ENCODE measurements at places on chromosomes 2 and 18. TPM values are rescaled to one million over a fixed set of nuclear protein-coding genes. Genes with fewer than 3 reads are reported as not detected.

- no peak for DNase-seq
These were observed 47.1 kb upstream of the ZFP36L2 start for GRCh38 chr2:43273529-43273928.

Gene RSAD2
- total RNA-seq, result 0.10 TPM

- DNase-seq, result no peak
These were observed 67.7 kb downstream of the TWIST2 start for GRCh38 chr2:238915596-238915995.

Gene MOCOS
- total RNA-seq, result 7.2 TPM

DNA sequence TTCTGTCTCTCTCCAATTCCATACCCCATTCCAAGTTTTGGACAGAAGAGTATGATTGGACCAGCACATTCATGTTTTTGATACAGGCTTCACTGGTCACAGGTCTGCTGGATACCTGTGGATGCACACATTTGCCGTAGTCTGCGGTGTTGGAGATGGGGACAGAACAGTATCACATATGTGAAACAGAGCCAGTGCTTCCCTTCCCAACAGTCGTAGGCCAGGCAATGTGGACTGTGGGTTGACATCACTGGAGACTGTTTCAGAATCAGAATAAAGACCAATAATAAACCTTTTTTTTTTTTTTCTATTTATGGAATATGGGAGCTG, 18.7 kb downstream of the ACSL3 start:
- DNase-seq, result no peak

DNA sequence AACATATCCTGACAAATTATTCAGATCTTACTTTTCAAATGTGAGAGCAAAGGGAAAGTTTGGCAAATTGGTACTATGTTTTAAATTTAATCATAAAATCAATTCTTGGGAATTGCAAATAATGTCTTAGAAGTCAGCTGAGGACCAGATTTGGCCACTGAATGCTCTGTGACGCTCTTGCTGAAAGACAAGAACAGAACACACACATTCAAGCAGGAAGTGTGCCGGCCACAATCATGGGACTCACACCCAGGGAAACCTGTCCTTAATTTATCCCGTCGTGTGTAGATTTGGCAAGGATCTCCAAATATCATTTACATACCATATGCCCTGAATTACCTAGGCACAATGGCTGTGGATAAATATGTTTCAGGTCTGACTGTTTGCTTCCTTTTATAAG, 253.1 kb downstream of the TCF4 start:
- no peak for DNase-seq

Gene FAM136A
- 115 TPM for total RNA-seq

DNA sequence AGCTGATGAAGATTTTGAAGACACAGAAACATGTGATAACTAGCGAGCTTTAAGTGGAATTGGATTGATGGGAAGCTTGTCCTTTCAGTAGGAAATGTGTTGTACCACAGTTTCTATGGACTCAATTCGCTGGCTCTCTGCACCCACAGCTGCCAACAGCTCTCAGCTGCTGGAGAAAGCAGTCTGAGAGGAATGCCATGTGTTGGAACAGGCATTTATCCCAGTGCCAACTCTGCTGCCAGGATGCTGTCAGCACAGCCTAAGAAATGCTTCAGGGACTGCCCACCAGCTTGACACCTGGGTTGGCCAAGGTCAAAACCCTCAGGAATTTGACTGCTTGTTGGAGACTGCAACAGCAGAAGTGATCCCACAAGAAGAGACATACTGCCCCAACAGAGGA, 193.0 kb upstream of the THSD7B start:
- DNase-seq, result no peak

DNA sequence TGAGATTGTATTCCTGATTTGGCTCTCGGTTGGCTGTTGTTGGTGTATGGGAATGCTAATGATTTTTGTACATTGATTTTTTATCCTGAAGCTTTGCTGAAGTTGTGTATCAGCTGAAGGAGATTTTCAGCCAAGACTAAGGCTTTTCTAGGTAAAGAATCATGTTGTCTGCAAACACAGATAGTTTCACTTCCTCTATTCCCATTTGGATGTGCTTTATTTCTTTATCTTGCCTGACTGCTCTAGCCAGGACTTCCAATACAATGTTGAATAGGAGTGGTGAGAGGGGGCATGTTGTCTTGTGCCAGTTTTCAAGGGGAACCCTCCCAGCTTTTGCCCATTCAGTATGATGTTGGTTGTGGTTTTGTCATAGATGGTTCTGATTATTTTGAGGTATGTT, 90.4 kb downstream of the CYP26B1 start:
- no peak for DNase-seq

DNA sequence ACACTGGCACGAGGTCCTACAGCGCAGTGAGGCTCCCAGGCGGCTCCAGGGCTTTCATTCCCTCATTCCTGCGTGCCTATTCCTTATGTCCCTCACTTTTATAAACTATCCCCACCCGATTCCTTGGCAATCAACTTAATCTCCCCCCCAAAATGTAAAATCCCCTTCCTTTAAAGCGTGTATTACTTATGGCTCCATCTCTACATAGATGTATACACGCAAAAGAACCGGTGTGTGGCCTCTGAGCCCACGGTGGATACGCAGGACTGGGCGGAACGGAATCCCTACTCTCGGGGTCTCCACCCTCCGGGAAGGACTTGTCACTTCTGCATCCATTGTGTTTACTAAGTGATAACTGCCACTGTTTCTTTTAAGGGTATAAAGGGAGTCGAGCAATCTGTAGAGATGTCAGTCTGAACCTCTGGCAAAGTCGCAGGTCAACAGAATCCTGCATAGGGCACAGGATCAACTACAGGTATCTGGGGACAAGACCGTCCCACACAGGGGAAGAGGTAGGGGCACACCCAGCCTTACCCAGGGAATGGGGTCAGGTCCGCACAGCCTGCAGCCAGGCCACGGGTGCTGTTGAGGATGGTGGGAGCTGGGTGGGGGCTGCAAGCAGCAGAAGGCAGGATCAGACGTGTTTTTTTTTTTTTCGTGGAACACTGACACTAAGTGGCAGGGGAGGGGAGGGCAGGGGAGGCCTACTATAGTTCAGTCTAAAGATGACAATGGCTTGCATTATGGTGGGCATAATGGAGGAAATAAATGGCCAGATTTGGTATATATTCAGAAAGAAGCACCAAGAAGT, 42.1 kb downstream of the HDLBP start:
- DNase-seq, result peak; percentile 28

GRCh38 chr2:241033336-241033987, 35.0 kb downstream of the SNED1 start:
- DNase-seq, result no peak

DNA sequence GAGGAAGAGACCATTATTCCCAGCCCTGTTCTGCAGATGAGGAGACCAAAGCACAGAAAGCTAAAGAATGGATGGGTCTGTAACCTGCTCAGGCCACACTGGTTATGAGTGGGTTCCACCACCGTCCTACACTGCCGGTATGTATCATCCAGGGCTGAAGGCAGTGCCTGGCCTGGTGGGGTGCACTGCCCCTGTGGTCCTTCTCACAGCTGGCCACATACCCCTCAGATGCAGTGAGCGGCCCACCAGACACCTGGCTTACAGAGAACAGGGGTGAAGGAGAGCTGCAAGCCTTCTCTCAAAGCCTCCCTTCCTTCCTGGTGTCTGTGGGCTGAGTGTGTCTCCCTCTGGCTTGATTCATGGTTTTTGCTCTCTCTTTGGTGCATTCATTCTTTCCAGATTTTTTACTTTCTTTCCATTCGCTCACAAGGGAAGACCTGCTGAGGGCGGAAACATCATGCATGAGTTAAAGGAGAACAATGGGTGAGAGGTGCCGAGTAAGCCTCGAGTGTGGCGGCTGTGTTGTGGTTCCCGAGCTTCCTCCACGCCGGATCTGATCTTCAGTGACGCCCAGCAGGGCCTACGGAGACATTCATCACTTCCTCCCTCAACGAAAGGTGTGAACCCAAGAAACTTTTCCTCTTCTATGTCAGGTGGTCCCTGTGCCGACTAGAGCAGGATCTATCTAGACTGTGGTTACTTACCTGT, 62.1 kb upstream of the REL start:
- no peak for DNase-seq

DNA sequence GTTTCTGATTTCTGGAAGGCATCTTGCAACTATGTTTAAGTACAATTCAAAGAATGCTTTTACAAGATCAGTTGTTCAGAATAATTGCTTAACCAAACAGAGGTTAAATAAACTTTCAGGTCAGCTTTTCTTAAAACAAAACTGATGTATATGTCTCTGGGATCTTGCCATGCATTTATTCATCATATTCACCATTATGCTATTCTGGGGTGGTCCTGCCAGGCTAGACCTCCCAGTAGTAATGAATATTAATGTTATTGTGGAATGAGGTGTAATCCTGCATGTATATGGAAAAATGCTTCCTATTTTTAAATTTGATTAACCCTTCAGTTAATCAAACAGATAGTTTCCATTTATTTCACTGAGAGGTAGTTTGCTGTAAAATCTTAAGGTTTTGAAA, 129.3 kb upstream of the RGPD4 start:
- DNase-seq, result no peak

DNA sequence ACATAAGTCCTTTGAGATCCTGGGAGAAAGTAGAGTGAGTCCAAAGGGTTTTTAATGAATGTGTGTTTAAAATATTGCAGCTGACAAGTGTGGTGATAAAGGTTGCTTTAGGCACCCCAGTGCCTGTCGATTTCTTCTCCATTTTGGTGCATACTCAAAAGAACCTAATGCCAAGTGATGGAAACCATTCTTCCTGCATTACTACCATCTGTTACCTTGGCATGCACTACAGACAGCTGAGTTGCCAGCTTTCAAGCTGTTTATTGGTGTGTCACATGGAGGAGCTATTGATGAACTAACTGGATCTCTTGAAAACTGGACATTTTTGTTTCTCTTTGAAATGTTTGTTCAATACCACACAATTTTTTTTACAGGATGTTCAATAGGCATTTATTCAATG, 350.0 kb downstream of the AKAIN1 start:
- DNase-seq, result no peak

DNA sequence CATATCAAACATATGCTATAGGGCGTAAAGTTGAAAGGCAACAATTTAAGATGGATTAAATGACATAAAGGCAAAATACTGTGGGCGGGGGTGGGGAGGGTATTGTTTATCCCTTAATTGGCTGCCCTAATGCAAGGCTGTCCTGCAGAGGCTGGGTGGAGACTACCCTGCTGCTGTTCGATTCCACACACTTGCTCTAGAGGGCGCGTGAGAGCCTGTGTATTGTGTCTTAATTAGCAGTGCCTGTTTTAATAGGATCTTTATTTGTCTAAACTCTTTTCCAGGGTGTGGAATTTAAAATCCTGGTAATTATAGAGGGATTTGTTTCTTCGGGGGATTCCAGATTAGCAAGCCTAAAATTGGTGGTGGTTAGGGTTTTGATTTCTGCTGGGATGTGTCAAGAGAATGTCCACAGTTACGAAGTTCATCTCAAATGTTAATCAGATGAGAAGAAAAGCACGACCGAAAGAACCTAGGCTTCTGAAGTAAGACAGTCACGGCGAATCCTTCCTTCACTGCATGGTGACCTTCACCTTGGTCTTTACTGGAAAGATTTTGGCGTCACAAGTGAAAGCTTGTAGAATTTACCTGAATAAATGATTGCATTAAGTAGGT, 103.5 kb upstream of the MAP3K20 start:
- DNase-seq, result peak; percentile 80

DNA sequence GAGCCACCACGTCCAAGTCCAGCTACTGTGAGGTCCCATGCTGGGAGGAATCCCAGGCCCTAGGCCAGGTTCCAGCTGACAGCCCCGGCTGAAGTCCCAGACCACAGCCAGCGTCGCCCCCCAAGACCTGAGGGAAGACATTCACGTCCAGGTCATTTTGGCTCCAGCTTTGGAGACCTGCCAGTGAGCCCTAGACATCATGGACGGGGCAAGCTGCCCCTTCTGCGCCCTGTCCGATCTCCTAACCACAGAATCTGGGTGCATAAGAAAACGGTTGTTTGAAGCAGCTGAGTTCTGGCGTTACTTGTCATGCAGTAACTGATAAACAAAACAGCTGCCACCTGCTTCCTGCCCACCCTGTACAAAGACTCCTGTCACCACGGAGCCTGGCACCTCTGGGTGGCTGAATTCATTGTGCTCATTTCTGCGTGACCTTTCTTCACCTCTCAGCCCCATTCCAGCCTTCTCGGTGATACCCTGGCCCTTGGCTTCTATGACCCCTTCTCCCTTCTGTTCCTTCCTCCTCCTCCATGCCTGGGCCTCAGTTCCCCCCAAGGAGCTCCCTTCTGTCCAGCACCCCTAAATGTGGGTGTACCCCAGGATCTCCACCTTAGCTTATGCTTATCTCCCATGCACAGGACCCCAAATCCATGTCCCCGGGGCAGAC, 72.6 kb upstream of the SMAD7 start:
- DNase-seq, result no peak

DNA sequence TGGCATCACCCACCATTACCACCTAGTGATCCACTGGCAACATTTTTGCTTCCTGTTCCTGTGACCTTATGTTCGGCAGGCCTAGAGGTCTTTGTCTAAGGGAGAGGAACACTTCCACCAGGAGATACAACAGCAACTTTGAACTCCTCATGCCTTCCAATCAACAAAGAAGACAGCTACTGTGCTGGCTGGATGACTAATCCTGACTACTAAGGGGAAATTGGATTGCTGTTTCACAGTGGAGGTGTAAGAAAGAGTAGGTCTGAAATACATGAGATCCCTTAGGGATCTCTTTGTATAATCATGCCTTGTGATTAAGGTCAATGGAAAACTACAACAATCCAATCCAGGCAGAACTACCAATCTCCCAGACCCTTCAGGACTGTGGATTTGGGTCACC, 45.2 kb downstream of the EIF2AK3 start:
- DNase-seq, result no peak

- DNase-seq, result no peak
These were observed 507.4 kb upstream of the MYT1L start for GRCh38 chr2:2838548-2838845.

Gene KANSL1L
- total RNA-seq, result 21.2 TPM

DNA sequence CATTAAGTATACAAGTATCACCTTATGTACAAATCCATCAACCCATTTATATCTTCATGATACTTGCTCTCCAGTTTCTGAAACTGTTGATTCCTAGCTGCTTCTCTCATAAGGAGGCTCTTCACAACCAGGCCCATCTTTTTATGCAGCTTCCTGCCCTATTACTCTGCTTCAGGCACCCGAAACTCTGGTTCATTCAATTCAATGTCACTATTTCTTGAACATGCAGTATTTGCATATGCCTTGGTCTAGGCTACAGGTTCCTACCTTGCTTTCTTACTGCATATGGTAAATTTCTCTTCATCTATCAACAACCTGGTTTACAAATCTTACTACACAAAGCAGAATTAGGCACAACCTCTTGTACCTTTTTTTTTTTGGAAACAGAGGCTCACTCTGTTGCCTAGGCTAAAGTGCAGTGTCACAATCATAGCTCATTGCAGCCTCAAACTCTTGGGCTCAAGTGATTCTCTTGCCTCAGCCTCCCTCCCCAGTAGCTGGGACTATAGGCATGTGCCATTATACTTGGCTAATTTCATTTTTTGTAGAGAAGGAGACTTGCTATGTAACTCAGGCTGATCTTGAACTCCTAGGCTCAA, 2.7 kb upstream of the CDKL4 start:
- no peak for DNase-seq

- peak; percentile 70 for DNase-seq
These were observed 559 bp downstream of the HOXD1 start for GRCh38 chr2:176188774-176189680.

GRCh38 chr2:38654528-38655381, 11.2 kb upstream of the GALM start:
- no peak for DNase-seq

Gene ANO7
- total RNA-seq, result 5.1 TPM

All from GM23338 (cell line).